A549 treated with Mapracorat at 1 μM for 4 hours (cell line): ENCODE measurements at places on chromosomes 4 and X. TPM values are rescaled to one million over a fixed set of nuclear protein-coding genes. Genes with fewer than 3 reads are reported as not detected.

Gene FAM47E
- total RNA-seq = 0.06 to 0.16 TPM (median 0.07 TPM) in 3 of 5 replicates, not detected in the others

Gene STK32B
- total RNA-seq = 14.9 to 17.7 TPM (median 16.1 TPM) in 5 replicates

Gene IL3RA
- total RNA-seq = 0.17 to 0.45 TPM (median 0.27 TPM) in 5 replicates

Gene PTCHD1
- total RNA-seq = not detected in 5 replicates

Gene FAM156B
- total RNA-seq = 10.5 to 18.4 TPM (median 11.8 TPM) in 5 replicates

Gene GC
- not detected in 5 replicates for total RNA-seq

Gene ADAMTS3
- total RNA-seq = 0.02 to 0.14 TPM in 2 of 5 replicates, not detected in the others

Gene ARMCX4
- total RNA-seq = 0.18 to 0.93 TPM (median 0.41 TPM) in 5 replicates

Gene PWWP3B
- not detected in 5 replicates for total RNA-seq

Gene SSX3
- total RNA-seq = not detected in 5 replicates

Gene MAGEA1
- total RNA-seq = 0.09 to 0.13 TPM (median 0.12 TPM) in 4 of 5 replicates, not detected in the other

Gene MSANTD1
- total RNA-seq = 0.08 to 0.20 TPM (median 0.12 TPM) in 5 replicates

Gene SLITRK4
- total RNA-seq = not detected in 5 replicates

Gene TRPC5OS
- not detected in 5 replicates for total RNA-seq

Gene MAGED2
- total RNA-seq = 74.1 to 88.8 TPM (median 81.1 TPM) in 5 replicates

Gene KLHL13
- total RNA-seq = 0.17 to 0.34 TPM (median 0.22 TPM) in 5 replicates

Gene ITM2A
- 0.31 TPM in 1 of 5 replicates, not detected in the others for total RNA-seq
